ENCODE measurements at places on chromosomes 16 and 17.
A peak's percentile ranks its signal among the peaks of the same experiment; 100 is the strongest.

DNA sequence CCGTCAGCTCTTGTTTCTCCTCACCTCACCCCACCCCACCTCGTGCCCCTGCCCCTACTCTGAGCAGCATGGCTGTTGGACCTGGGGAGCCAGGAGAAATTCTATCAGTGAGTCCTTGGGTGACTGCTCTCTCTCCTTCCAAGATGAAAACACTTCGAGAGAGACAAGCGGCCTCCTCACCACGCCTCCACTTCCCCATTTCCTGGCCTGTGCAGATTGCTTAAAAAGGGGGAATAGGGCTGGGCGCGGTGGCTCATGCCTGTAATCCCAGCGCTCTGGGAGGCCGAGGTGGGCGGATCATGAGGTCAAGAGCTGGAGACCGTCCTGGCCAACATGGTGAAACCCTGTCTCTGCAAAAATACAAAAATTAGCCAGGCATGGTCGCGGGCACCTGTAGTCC is 9.5 kb downstream of the DLX4 start:
- no peak for DNase-seq

DNA sequence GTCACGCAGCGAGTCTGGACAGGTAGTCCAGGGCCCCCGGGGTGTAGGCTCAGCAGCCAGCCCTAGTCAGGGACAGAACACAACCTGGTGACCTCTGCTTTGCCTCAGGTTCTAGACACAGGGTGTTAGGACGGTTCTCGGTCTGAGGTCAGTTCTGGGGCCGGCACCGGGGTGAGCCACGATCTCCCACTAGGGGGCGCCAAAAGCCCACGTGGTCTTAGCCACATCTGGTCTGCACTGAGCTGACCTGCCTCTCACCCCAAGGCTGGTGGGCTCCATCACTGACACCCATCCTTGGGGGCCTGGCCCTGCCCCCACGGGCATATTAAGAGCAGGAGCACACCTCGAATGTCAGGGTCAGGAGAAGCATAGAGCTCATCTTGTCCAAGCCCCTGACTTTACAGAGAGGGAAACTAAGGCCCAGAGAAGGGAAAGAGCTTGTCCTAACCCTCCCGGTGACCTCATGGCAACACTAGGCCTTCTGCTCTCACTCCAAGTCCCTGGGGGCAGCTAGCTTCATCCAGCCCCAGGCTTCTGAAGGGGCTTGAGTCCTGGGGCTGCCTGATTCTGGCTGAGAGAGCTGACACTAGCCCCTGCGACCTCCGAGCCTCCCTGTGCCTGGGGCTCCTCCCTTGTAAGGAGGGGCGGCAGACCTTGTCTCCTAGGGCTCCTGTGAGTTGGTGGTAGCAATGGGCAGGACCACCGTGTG is 9.0 kb downstream of the SLC5A10 start:
- peak; percentile 80 for DNase-seq

GRCh38 chr16:27476240-27476639 is 73.5 kb downstream of the GTF3C1 start:
- no peak for DNase-seq

GRCh38 chr17:16649585-16649984 is 4.1 kb downstream of the ZNF624 start:
- no peak for DNase-seq

DNA sequence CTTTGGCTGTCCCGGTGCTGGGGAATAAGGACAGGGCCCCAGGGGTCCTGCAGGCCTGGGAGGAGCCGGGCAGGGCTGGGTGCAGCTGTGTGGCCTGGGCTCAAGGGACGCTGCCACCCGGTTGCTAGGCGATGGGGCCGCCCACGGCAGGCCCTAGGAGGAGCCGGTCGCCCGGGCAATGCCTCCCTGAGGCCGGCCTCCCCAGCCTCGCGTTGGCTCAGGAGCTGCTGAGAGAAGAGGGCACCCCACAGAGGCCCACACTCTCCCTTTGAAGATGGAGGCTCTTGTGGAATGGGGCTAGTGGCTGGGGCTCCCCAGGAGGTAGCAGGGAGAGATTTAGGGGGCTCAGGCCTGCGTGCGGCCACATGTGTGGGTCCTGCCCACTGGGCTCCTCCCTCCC is at the start of gene CIBAR2:
TSS of gene CIBAR2 (minus strand) at position 109 of the 400 bp plus-strand sequence. CDS start 120 bp downstream, outside the sequence.
- DNase-seq = no peak

DNA sequence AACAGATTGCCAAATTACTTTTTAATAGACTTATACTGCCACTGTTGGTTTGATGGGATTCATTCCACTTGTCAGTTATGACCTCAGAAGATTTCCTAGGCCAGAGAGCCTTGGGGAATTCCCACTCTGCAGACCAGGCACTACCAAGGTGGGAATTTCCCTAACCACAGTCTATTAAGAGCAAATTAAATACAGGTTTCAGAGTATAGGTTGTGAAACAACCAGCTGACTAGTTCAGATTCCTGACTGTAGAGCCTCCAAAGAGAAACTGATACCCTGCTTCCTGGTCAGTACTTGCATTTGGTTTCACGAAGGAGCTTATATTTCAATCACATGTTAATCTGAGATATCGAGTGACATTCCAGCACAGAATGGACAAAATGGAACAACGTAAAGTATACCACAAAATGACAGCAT is 186.5 kb downstream of the STX8 start:
- no peak for DNase-seq
